ENCODE measurements at places on chromosomes 12 and 14.

DNA sequence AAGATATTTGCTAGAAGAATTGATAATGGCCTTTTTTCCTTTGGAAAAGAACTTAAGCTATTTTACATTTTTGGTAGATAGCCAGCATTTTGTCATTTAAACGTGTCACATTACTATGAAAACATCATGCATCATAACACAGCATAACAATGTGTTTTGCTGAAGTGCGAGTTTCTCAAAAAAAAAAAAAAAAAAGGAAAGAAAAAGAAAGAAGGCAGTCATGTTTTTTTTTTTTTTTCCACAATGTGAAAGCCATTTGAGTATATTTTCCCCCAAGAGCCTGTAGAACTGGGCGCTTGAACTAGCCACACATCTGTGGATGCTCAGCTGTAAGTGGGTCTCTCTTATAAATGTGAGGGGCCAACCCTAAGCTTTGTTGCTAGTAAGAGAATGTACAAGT is 300.1 kb downstream of the AKAP6 start:
- DNase-seq: no peak

GRCh38 chr12:754851-755562 is 2.6 kb downstream of the WNK1 start:
- DNase-seq: peak; percentile 73

GRCh38 chr14:94689218-94689984 is 77.2 kb downstream of the SERPINA3 start:
- peak; percentile 37 for DNase-seq

- DNase-seq: no peak
These were observed 103.8 kb downstream of the DAD1 start for GRCh38 chr14:22485178-22485577.

DNA sequence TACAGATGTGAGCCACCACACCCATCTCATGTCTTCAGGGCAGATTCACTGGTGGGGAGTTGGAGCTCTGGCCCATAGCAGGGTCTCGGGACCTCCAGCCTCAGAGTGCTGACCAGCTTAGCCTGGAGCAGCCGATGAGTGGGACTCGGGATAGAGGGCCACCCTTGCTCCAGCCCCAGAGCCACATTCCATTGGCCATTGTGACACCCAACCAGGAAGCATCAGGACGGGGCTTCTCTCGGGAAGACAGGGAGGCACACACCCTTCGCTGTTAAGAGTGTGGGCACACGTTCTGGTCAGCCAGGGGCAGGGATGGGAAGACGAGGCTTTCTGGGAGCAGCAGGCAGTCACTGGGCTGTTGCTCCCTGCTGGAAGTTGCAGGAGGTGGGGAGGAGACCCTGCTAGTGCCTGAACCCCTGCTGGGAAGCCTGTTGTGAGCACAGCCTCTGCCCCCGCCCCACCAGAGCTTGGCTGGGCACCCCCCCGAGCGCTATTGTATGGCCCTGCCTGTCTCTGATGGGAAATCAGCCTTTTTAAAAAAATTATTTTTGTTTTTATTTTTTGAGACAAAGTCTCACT is 1.6 kb downstream of the ADGRD1 start:
- DNase-seq: no peak

GRCh38 chr14:81122326-81122725 is 98.4 kb downstream of the GTF2A1 start:
- no peak for DNase-seq

- no peak for DNase-seq
These were observed 927.5 kb downstream of the SLC6A15 start for GRCh38 chr12:83985084-83985483.

- peak; percentile 80 for DNase-seq
These were observed 580.2 kb downstream of the ETNK1 start for GRCh38 chr12:23204933-23205778.

Measured in SW480 (cell line).